ENCODE measurements at places on chromosomes 2 and 18.

DNA sequence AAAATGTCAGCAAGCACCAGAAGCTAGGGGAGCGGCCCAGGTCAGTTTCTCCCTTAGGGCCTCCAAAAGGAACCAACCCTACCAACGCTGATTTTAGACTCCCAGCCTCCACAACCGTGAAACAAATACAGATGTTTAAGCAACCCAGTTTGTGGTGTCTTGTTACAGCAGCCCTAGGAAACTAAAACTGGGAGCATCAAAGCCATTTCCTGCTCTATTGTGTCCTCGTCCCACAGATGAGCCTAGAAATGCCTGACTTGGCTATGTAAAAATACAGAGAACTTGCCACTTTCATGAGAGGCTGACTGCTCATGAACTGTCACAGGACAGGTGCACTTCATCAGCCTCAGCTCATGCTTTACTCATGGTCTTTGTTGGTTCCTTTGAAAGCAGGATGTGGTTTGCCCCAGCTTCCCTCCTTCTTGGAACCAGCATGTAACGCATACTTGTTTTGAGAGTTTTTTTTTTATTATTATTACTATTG, 97.6 kb upstream of the SLC39A10 start:
- peak; percentile 63 for DNase-seq

- DNase-seq, result no peak
Measured at GRCh38 chr2:3491716-3492474, 27.4 kb downstream of the ADI1 start.

GRCh38 chr2:61759005-61759404, 94.9 kb downstream of the FAM161A start:
- no peak for DNase-seq

DNA sequence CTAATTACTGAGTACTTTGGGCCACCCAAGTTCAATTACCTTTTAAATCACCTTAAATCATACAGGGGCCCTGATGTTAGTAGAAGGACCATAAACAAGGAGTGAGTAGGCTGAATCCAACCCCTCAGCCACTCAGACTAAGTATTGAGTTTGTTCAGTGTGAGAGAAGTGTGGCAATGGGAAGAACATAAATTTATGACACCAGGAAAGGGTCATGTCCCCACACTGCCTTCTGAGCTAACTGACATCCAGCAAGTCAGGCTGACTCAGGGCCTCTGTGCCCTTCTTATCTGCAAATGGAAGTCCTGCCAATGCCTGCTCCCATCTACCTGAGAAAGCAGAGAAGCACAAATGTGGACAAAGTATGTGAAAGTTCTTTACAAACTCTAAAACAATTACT, 12.9 kb downstream of the PLEKHM3 start:
- DNase-seq, result no peak

DNA sequence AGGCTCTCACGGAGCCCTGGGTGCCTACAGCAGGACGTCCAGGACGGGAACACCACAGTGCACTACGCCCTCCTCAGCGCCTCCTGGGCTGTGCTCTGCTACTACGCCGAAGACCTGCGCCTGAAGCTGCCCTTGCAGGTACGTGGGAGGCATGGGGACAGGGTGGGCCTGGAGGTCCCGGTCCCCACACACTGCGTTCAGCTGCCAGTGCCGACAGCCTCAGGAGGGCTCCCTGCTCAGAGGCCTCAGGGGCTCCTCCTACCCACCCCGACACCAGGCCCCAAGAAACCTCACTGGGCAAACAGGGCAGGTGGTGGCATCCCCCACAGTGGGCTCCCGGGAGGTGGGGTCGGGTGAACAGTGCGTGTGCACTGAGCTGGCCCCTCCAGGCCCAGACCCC, 10.8 kb downstream of the ANO7 start:
- no peak for DNase-seq

DNA sequence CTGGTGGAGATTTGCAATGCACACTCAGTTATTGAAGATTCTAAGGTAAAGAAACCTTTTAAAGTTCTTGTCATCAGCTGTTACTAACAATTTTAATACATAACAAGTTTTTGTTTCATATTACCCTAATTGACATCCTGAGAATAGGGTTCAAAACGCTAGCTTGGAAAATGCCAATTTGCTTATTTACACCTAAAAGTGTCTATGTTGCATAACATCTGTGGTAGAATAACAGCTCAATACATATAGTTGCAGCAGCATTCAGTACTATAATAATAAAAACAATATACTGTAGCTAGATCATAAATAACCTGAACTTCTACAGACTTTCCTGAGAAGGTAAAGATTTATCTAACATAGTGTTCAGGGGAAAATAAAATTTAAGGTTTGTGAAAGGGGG, 219.0 kb downstream of the OSR1 start:
- no peak for DNase-seq

DNA sequence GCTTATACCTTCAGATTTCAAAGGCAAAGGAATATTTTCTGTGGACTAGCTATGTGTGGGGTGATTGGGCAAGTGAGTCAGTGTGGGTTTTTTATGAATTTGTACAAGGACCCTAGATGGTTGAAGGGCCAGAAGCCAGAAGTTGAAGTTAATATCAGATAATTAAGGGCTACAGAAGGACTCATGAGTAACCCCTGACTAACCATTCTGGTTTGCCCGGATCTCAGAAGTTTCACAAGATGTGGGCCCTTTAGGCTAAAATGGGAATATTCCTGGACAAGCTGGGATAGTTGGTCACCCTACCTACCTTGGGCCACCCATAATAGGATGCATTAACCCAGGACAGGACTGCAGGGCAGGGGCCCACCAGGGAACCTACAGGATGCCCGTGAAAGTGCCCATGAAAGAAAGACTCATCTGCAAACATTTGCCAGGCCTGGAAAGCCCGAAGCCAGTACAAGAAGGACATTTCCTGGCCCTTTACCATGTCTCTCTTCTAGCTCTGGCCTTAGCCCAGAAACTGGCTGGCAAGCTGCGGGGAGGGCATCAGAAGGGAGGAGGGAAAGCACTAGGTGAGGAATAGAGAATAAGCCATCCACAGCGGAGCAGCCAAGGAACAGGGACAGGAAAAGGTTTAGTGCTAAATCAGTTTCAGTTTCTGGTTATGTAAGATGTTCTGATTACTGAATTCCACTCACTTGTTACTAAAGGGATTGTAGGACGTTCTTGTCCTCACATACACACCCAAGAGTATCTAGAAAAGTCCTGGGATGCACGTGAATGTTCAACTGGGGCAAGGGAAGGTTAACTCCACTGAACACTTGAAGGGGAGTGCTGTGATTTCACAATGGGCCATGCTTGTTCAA, 33.6 kb downstream of the GCG start:
- no peak for DNase-seq

GRCh38 chr2:98471402-98472131, 26.9 kb downstream of the INPP4A start:
- DNase-seq, result no peak

DNA sequence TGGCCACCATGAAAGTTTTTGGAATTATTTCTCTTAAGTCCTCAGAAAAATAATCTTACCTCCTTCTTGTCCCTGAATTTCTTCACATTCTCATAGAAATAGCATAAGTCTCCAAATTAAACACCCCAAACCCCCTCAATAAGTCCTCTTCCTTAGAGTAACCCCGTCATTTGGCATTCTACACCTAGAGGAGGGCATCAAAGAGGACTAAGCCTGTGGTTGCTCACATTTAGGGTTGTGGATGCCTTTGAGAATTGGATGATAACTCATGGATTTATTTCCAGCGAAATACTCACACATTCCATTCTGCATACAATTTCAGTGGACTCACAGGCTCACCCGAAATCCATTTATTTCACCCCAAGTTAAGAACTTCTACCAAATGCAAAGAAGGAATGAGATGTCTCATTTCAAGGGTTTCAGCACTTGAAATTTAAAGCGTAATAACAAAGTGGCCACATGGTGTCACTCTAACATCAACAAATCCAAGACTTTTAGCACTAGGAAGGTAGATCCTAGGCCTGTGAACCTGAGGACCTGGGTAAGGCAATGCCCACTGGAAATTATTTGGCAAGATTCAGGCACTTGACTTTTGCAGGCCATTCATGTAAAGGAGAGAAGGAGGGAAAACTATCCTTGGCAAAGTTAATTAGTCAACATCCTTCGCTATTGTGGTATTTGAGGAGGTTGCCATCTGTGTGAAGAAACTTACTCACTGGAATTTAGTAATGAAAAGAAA, 24.6 kb downstream of the DYTN start:
- DNase-seq, result peak; percentile 9

GRCh38 chr2:197513915-197514314, 2.0 kb upstream of the MOB4 start:
- no peak for DNase-seq

GRCh38 chr2:180625006-180625844, 355.2 kb upstream of the UBE2E3 start:
- DNase-seq, result no peak

GRCh38 chr18:45666006-45666405, 50.7 kb downstream of the SLC14A2 start:
- no peak for DNase-seq

GRCh38 chr2:223316342-223316741, 264.4 kb downstream of the KCNE4 start:
- DNase-seq, result no peak

GRCh38 chr2:232588680-232589585, 38.4 kb downstream of the EIF4E2 start:
- DNase-seq, result no peak

- no peak for DNase-seq
Measured at GRCh38 chr18:25229920-25230319, 122.0 kb downstream of the ZNF521 start.

GRCh38 chr2:230650585-230651137, 62.0 kb upstream of the CAB39 start:
- no peak for DNase-seq

DNA sequence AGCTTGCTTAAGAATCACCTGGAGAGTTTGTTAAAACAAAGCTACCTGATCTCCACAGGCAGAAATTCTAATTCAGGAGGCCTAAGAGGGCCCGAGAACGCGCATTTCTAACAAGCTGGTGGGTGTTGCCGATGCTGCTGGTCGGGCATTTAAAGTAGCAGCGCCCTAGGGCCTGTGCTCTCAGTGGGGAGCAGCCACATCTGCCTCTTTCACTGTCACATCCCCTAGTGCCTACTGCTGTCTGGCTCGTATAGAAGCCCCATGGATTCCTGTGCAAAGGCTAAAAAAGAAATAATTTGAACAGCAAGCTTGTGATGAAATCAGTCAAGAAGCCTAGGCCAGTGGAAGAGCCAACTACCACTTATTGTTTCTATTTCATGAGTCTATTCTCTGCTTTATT, 126.7 kb upstream of the SMIM21 start:
- DNase-seq, result no peak

GRCh38 chr2:234204480-234204879, 154.0 kb downstream of the SPP2 start:
- no peak for DNase-seq

DNA sequence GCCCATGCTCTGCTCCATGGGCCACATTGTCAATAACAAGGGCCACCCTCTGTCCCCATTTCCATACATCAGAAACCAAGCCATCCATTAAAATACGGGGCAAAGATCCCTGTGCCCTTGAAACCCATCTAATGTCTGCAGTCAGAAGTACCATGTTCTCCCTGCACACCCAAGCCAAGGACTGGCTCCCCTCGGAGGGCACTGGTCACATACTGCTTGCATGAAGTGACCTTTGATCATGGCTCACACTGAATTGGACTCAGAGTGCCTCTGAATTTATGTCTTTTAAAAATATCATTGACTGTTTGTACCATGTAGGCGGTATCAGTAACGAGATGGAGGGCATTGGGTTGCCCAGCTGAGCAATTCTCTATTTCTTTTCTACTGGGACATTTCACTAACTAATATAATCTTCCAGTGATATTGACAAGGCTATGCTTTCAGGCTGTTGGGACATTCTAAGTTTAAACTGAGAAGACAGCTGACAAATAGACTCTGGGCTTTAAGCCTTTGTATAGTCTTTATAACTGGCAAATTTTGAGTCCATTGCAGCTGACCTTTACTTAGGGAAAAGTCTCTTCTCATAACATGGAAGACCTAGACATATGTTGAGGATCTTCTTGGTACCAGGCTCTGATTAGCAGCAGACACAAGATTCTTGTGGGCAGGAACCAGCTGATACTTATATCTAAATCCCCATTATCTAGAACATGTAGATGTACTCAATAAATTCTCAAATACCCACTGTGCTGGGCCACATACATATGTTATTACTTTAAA, 214.3 kb downstream of the MYCN start:
- DNase-seq, result no peak

DNA sequence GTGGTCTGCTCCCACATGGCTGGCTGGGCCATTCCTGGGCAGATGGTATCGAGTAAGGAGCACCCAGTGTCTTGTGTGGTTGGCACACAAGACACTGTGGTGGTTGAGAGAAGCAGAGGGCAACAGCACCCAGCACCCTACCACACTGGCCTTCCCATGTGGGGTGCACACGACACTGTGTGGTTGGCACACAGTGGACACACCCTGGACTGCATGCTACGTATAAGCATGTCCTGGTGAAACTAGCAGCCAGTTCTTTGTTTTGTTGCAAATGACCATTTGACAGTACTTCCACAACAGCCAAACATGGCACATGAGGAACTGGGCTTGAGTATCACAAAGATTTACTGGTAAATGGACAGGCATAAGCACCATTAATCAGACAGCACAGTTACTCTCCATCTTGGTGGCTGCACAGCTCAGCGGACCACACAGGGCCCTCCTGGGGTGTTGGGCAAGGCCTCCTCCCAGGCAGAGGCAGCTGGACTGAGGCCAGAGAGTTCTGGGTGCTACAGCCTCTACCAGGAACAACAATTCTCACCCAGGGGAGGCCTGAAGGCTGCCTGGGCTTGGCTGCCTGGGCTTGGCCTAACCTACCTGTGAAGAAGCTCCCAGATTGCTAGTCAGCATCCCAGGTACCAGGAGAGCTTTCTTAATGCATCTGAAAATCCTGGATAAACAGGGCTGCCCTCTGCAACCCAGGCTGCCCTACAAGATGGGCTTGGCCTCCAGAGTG, 59.3 kb upstream of the ALPP start:
- DNase-seq, result no peak

DNA sequence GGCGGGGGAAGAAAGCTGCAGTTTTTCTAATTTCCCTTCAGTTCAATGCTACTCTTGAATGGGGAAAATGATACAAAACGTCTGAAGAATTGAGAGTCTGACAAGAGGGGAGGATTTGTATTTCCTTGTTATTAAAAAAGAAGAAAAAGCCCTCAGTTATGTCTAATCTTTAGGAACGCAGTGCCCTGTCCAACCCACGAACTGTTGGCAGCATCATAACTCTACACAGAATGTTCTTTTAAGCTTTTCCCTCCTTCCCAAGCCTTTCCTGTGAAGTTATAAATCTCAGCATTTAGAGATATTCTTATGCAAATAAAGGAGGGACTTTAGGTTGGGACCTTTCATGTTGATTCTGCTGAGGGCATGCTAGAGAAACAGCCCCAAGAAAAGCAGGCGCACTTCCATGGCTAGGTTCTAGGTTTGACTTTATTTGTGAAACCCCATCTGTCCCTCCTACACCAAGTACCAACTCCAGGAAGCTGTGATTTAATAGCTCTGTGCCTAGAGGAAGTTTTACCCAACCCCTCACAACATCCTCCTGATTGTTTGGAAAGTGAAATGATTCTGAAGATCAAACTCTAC, 288.6 kb downstream of the SETBP1 start:
- DNase-seq, result no peak

DNA sequence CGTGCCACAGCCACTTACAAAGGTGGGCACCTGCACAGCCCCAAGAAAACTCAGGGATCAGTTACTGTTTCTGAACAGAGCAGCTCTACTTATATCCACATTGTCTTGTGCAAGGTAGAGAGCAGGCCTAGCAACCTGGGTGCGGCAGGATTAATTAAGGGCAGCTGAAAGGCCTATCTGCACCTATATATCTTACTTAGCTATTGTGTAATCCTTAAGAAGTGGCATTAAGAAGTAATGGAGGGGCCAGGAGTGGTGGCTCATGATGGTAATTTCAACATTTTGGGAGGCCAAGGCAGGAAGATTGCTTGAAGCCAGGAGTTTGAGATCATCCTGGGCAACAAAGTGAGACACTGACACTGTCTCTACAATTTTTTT, 12.8 kb upstream of the ARL5A start:
- DNase-seq, result no peak

Data from stimulated activated naive CD8-positive, alpha-beta T cell treated with anti-CD3 and anti-CD28 coated beads, Interleukin-15, Interleukin-2, amounts not matched to agents 100 U/mL and 50 U/mL, for 24 hours (primary cell).